ENCODE measurements at places on chromosomes 2 and 18.

DNA sequence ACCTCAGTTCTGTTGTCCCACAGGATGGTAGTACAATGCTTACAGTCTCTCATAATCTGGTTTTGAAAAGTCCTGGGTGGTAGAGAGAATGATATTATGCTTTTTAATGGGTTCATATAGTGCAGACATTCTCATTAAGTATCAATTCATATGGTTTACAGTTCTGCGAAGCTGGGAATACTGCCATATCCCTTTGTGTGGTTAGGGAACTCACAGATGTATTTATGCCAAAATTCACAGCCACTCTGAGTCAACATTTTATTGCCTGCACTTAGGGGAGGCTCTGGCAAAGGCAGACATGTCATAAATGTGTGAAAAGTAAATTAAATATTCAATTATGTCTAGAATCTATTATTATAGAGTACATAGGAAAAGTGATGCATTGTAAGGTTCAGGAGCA is 808.2 kb downstream of the SUCLG1 start:
- no peak for DNase-seq

DNA sequence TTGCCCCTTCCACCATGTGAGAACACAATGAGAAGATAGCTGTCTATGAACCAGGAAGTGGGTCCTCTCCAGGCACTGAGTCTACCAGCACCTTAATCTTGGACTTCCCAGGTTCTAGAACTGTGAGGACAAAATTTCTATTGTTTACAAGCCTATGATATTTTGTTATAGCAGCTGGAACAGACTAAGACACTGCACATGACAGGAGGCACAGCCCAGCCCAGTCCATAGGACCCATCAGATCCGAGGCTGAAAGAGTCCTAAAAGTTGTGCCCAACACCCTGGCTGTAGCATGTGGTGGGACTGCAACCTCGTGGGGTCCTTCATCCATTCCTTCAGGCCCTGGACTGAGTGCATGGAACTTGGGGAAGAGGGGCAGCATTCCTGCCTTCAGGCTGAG is 48.4 kb upstream of the YWHAQ start:
- no peak for DNase-seq

- DNase-seq: no peak
These were observed 262.6 kb downstream of the TNS1 start for GRCh38 chr2:217740178-217740577.

GRCh38 chr18:67599277-67599676 is 82.8 kb upstream of the DSEL start:
- no peak for DNase-seq

GRCh38 chr2:170943596-170943995 is 14.5 kb downstream of the GORASP2 start:
- DNase-seq: no peak

DNA sequence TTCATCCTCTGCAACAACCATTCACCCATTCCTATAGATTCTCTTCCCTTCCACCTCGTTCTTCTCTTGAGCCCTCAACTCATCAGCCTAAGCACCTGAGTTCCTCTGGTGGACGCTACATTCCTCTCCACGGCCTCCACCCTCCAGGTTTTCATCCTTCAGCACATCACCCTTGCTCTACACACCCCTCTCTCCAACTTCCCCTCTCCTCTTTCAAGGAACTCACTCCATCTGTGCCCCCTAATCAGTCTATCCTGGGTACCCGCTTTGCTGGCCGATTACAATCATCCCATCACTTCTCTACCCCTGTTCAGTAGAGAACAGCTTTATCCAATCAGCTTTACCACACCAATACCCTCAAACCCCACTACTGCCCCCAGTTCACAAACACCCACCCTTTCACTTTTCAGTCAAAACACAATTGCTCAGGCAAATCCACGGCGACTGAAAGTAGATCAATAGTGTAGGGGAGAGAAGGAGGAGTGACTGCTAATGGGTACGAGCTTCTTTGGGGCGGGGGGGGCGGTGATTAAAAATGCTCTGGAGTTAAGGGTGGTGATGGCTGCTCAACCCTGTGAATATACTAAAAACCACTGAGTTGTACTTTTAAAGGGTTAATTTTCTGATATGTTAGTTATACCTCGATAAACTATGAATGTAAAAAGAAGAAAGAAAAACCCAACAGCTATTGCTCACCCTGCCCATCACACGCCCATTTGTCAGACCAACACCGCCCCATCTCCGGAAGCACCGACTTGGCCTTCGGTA is 857 bp downstream of the DYM start:
- DNase-seq: no peak

- DNase-seq: no peak
These were observed 7.1 kb upstream of the CELF4 start for GRCh38 chr18:37572736-37573135.

- no peak for DNase-seq
These were observed 105.6 kb downstream of the TNS1 start for GRCh38 chr2:217897091-217897715.

DNA sequence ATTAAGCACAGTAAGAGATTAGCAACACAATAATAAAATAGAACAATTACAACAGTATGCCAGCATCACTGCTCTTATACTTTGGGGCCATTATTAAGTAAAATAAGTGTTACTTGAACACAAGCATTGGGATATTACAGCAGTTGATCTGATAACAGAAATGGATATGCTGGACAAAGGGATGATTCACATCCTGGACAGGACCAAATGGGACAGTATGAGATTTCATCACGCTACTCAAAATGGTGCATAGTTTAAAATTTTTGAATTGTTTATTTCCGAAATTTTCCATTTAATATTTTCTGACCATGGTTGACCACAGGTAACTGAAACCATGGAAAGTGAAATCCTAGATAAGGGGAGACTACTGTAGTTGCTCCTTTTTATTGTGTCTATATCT is 138.2 kb downstream of the UBR3 start:
- no peak for DNase-seq

DNA sequence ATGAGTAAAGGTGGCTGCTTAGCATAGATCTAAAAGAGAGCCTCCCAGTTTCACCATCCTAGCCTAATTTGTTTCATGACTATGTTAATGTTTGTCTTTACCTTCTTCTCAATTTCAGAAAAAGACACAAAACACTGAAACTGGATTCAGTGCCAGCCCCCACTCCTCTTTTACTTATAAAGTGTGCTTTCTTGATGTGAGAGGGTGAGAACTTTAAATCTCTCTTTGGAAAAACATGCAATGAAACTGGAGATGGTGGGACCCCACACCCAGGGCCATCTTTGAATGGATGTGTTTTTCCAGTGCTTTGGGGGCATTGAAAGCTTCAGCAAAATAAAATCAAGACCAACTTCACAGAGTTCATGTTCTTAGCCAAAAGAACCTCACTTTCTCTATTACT is 185.9 kb downstream of the CYRIA start:
- no peak for DNase-seq

DNA sequence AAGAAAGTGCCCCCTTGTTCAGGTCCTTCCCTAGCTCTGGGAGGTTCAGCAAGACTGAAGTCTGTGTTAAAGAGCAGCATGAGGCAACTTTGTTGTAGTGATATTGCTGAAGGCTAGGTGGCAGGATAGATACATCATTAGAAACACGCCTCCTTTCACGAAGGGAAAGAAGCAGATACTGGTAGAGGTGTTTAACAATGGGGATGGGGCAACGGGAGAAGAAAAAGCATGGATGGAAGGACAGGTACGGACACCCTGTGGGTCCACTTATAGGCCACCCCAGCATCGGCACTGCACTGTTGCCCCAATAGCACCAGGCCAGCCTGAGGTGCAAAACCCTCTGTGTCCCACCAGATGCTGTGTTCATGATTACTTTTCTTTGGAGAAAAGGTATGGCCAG is 3.5 kb upstream of the IGFBP5 start:
- peak; percentile 11 for DNase-seq

DNA sequence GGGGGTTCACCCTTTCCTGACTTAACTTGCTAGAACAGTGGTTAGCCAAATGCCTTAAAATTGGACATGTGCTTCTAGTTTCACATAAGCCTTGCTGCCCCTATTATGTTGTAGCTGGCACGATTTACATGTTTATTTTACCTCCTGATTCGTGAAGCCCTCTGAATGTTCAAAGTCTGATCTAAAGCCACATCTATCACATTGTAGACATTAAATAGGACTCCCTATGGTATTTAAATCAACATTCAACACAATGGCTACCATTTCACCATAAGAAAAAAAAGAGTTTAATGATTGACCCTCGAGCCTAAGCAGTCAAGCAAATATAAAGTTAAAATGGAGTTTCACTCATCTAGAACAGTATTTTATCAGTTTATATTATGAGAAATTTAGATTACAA is 151.5 kb downstream of the GULP1 start:
- no peak for DNase-seq

DNA sequence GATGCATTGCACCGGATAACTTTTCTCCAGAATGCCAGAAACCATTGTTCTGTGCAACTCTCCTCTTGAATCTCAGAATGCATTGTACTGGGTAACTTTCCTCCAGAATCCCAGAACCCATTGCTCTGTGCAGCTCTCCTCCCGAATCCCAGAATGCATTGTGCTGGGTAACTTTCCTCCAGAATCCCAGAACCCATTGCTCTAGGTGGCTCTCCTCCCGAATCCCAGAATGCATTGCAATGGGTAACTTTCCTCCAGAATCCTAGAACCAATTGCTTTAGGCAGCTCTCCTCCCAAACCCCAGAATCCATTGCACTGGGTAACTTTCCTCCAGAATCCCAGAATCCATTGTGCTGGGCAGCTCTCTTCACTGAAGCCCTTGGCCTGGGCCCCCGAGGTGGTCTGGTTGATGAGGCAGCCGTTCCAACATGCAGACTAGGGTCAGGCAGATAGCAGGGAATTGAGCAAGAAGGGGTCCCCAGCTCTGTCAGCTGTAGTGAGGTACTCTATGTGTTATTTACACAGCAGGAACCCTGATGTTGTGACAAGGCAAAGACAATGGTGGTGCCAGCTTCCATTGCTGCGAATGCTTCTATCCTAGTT is 9.4 kb downstream of the FOSL2 start:
- no peak for DNase-seq

- no peak for DNase-seq
These were observed 42.9 kb downstream of the NCK2 start for GRCh38 chr2:105787376-105788318.

DNA sequence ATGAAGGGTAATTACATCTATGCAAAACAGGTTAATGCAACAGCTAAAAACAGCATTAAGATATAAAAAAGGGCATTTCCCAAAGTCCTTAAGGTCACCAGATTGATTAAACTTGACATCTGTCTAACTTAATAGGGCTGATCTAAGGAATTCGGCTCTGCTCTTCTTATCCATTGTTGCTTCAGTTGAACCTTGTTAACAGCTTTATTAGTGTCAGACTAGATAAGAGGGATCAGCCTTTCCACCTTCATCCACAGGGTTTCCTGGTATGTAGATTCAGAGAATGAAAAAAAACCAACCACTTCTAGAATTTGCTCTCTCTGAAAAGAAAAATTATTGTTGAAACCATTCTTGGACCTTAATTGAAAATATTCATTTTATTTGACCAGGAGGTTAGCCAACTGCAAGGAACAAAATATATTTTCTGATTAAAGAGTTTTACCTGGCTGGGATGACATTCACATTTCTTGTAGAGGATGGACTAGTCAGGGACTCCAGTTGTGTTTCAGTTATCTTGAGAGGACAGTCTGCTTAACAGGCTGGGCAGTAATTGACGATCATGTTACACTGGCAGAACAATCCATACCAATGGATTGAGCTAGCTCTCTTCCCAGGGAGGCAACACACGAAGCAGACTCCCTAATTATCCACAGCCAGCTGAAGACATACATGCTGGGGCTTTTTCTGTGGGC is 357.4 kb upstream of the ACVR2A start:
- DNase-seq: no peak

DNA sequence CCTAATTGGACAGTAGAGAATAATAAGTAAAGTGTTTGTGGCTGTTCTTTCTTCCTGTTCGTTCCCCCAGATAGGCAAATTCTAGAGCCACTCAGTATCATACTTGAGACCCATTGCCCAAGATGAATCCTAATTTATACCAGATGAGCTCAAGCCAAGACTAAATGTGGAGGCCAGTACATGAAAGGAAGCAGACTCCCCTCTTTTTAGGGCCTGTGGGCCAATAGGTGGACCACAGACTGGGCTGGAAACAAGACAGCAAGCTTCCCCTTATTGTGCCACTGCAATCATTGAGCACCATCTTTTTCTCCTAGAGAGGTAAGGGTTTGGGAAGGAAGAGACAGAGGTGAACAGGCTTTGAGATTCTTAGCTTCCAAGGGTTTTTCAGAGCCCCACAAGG is 141.9 kb downstream of the MGAT5 start:
- no peak for DNase-seq

- DNase-seq: no peak
These were observed 3.0 kb upstream of the OTX1 start for GRCh38 chr2:63047321-63048279.

DNA sequence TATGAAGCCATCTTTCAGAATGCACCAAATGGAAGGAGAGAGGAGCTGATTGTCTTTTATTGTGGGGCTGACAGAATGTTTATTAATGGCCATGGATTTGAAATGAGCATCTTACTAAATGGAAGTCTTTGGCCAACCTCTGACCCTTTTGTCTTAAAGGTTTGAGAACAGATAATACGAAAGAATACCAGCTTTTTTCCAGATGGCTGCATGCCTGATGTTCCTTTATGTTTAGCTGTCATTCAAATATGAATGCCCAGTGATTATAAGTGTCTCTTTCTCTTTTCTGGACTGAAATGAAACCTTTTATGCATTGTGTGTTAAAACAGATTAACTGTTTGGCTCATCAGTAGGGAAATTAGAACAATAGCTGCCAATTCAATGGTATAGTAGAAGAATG is 46.0 kb downstream of the PARD3B start:
- no peak for DNase-seq

GRCh38 chr18:3279201-3280185 is 17.6 kb downstream of the MYL12B start:
- DNase-seq: no peak

GRCh38 chr2:232022718-232023117 is 61.2 kb downstream of the DIS3L2 start:
- no peak for DNase-seq

- DNase-seq: no peak
These were observed 11.3 kb upstream of the TEX44 start for GRCh38 chr2:231581328-231581727.

DNA sequence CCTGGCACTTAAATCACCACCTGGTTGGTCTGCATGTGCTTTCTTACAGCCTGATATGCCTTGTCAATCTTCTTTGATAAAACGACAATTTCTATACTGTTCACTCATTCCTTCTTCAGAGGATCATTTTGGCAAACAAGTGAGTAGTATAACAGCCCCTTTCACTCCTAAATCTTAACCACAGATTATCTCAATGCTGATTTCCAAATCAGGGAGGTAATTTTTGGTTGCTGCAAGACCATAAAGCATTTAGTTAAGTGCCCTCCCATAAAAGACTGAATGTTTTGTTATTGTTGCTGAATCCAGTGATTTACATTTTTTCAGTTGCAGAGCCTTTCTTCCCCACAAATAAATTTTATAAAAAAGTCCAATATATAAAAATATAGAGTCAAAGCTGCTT is 129.2 kb upstream of the CYP26B1 start:
- DNase-seq: no peak

GRCh38 chr2:7673853-7674252 is 756.6 kb downstream of the RNF144A start:
- no peak for DNase-seq

All from pulmonary artery endothelial cell (primary cell).